ENCODE measurements at places on chromosomes 7 and 10. TPM values are rescaled to one million over a fixed set of nuclear protein-coding genes. Genes with fewer than 3 reads are reported as not detected.

GPER1 gene
- 1.6 TPM for total RNA-seq

SLIT1 gene
- total RNA-seq: 0.05 TPM

PALD1 gene
- 0.14 TPM for total RNA-seq

ASZ1 gene
- not detected for total RNA-seq

VWDE gene
- 0.30 TPM for total RNA-seq

ANLN gene
- total RNA-seq: 6.2 TPM

HABP2 gene
- not detected for total RNA-seq

CACNA2D1 gene
- 94.8 TPM for total RNA-seq

STEAP4 gene
- not detected for total RNA-seq

NANOS1 gene
- total RNA-seq: 0.23 TPM

ZP3 gene
- total RNA-seq: 0.89 TPM

LIPN gene
- not detected for total RNA-seq

C10orf62 gene
- 0.23 TPM for total RNA-seq

RASSF4 gene
- total RNA-seq: 7.5 TPM

POU6F2 gene
- not detected for total RNA-seq

CALML5 gene
- total RNA-seq: not detected

TWIST1 gene
- 24.9 TPM for total RNA-seq

TMEM229A gene
- not detected for total RNA-seq

KLF14 gene
- total RNA-seq: under 0.01 TPM

CLCN1 gene
- total RNA-seq: not detected

GPR158 gene
- total RNA-seq: 0.05 TPM

STK17A gene
- total RNA-seq: 71.3 TPM
